ENCODE measurements at places on chromosomes 1 and 21.

GRCh38 chr1:94821636-94822305 is 1.6 kb downstream of the SLC44A3 start:
- DNase-seq, result no peak

DNA sequence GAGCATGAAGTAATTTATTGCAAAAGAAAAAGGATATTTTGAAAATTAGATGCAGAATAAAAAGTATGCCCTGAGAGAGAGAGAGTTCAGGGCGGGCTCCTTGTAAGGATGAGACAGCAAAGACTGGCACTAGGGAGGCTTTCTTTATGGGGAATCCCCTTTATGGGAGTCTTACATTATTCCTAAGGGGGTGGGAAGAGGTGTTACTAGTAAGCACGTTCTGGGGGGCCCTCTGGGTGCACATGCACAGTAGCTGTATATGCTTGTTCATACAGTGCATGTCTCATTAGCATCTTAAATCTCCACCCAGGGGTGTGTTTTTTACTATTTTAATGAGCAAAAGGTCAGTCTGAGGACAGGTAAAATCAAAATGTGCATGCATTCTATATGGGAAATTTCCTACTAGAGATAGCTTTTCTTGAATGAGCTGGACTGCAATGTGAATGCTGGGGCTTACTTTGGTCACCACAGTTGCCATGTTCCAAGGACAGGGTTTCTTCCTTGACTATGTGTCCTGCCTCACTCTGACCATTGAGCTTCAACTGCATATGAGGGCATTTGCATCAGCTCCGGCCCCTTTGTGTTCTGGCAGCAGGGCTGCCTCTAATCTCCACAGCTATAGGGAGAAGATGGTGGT is 614.1 kb downstream of the NUF2 start:
- DNase-seq, result no peak

GRCh38 chr1:77560741-77561140 is 121.7 kb downstream of the ZZZ3 start:
- DNase-seq, result no peak

DNA sequence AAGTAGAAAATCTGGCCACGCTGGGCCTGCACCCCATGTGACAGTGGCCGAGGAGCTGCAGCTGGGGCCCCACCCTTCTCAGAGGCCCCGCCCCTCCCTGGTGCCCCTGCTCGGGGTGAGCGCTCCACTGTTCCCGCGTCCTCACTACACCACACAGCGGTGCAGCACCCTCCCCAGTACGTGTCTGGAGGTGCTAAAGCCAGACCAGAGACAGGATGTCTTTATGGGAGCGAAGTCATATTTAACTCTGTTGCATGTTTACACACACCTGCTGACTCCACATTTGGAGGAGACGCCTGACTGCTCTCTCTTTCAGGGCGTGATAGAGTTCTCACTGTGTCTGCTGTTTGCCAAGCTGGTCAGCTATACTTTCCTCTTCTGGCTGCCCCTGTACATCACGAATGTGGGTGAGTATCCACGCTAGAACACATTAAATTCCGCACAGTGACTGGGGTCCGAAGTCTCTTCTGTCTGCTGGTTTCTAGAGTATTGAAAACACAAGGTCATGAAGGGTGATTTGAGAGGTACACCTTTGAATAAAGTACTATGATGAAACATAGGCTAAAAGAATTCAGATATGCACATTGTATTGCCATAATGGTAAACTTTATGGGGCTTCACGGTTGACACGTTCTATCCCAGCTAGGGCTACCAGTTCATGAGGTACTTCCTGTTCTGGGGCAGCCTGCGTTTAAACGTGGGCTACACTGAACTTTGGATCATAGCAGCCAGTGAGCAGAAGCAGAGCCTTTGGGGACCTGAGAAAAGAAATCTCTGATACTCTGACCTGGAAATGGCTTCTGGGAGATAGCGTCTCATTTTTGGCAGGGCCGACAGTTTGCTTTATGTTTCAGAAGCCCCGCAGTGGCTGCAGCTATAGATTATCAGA is 48.4 kb downstream of the SLC37A1 start:
- DNase-seq, result no peak

DNA sequence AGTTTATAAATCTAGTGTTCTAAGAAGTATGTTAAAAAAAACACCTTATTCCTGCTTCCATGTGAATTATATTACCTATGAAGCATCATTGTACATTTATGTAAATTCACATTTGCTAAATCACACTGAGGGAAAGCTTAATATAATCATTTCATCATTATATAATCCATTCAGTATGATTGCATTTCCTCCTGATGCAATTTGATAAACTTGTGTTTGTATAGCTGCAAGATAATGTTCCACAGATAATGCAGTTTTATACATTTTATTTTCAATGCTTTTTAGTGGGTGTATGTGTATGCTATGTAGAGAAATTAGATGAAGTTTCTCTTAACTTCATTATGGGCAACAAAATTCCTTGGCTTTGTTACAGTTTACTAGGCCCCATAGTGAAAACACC is 79.6 kb downstream of the HS2ST1 start:
- no peak for DNase-seq

- DNase-seq, result no peak
Observed at GRCh38 chr1:231335663-231336602, 1.7 kb downstream of the EXOC8 start.

DNA sequence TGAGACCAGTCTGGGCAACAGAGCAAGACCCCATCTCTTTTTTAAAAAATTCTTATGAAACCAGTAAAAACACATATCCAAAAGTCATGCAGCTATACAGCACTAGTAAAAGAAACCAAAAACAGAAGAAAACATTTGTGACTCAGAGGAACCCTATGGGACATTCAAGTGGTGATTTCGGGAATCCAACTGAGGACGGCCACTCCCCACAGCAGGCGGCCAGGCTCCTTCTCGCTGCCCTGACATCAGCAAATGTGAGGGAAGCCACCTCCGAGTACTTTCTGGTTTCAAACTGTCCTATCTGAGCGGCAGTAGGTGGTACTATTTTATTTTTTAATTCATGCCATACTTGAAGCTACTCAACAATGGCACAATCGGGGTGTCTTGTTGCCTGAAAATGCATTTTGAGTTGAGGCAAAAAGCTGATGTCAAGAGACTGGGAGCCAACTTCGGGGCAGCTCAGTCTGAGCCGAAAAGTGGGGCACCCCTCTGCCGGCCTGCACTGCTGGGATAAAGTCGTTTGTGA is 3.3 kb downstream of the SUMO3 start:
- no peak for DNase-seq

DNA sequence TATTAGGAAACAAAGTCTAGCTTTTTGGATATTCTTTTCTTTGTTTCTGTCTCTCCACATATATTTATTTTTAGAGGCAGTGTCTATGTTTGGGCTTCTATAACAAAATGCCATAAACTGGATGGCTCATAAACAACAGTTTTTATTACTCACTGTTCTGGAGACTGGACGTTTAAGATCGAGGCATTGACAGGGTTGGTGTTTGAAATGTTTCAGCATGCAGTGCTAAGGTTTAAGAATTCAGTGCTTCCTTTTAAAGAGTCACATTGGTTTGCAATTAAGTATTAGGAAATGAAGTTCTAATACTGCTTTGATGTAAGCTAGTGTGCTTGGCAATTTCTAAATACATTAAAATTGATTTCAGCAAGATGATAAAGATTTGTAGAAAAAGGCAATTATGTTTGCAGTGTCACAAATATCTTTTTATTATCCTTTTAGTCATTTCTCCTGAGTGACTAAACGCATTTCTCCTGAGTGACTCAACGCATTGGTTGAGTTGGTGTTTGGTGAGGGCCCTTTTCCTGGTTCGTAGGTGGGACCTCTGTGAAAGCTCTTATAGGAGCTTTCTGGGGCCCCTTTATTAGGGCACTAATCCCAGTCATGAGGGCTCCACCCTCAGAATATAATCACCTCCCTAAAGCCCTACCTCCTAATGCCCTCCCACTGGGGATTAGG is 317.0 kb downstream of the USP25 start:
- DNase-seq, result no peak

DNA sequence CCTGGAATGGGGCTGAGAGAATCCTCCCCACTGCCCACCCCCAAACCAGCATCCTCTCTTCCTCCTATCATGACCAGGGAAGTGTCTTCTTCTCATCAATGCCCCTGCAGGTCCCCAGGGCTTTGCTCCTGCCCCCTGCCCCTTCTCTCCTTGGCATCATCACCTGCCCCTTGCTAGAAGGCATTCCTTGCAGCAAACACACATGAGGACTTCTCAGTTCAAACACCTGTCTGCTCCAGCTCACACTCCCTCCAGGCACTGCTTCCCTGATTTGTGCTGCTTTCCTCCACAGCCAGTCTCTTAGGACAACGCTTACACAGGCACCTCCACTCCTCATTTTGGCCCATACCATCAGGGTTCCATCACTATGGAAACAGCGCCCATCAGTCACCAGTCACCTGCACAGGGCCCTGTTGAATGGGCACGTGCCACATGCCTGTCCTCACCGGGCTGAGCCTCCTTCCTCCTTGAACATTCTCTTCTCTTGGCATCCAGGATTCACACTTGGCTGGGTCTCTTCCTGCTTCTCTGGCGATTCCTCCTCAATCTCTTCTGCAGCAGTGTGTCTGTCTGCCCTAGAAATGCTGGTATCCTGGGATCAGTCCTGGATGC is 81.9 kb upstream of the EDN2 start:
- no peak for DNase-seq

GRCh38 chr1:201358596-201358995 is 18.9 kb downstream of the TNNT2 start:
- no peak for DNase-seq

DNA sequence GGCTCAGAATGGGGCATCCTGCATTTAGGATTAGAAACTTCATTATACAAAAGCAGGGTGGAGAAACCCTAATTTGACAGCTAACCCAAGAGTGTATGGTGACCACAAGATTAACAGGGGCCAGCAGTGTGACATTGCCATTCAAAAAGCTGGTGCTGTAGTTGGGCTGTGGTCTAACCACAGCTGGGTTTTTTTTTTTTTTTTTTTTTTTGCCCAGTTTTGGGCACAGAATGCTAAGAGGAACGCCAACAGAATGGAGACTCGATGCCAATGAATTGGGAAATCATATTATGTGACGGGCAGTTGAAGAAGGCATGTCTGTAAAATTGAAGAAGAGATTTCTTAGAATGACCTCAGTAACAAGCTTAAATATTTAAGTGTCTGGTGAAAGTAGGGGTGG is 58.4 kb downstream of the NFIA start:
- no peak for DNase-seq

GRCh38 chr1:111225717-111226400 is 1.7 kb upstream of the CHI3L2 start:
- DNase-seq, result no peak

DNA sequence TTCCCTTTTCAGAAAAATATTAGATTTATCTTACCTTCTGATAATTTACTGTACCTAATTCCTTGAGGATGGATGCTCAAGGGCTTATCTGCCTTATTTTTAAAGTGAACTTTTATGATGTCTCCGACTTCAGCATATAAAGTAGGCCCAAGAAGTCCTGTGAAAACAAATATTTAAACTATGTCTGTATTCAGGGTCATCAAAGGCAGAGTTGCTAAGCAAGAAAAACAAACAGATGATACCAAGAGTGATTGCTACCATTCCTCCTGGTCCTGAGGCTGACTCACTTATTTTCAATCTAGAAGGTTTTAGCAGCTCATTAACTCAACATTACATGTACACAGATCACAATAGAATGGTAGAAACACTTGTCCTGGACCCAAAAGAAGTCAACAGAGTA is 14.1 kb downstream of the F5 start:
- no peak for DNase-seq

- no peak for DNase-seq
Observed at GRCh38 chr1:60059468-60059867, 14.1 kb downstream of the C1orf87 start.

- DNase-seq, result no peak
Observed at GRCh38 chr1:10755970-10756521, 40.4 kb downstream of the CASZ1 start.

DNA sequence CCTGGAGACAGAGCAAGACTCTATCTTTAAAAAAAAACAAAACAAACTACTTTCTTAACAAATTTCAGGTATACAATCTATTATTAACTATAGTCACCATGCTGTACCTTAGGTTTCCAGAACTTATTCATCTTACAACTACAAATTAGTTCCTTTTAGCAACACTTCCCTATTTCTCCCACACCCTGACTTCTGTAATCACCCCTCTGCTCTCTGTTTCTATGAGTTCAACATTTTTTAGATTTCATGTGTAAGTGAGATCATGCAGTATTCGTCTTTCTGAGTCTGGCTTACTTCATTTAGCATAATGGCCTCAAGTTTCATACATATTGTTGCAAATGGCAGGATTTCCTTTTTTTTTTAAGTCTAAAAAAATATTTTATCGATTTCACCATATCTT is 77.9 kb upstream of the LPGAT1 start:
- no peak for DNase-seq

GRCh38 chr1:61361931-61362330 is 279.6 kb downstream of the NFIA start:
- no peak for DNase-seq

- DNase-seq, result no peak
Observed at GRCh38 chr1:237763751-237764150, 127.0 kb downstream of the ZP4 start.

DNA sequence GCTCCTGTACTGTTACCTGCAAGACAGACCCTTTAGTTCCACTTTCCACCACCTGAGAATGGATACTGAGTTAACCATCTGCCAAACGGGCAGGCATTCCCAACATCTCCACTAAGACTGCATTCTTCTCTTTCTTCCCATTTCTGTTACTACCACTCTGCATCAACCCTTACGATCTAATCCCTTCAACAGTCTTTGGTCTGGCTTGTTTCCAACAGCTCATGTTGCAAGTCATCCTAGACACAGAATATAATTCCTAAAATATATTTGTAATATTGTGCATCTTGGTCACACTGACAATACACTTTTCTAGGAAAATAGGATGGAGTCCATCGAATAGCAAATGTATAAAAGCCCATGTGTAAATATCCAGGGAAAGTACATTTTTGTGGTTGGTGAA is 166.7 kb downstream of the SIPA1L2 start:
- DNase-seq, result no peak

DNA sequence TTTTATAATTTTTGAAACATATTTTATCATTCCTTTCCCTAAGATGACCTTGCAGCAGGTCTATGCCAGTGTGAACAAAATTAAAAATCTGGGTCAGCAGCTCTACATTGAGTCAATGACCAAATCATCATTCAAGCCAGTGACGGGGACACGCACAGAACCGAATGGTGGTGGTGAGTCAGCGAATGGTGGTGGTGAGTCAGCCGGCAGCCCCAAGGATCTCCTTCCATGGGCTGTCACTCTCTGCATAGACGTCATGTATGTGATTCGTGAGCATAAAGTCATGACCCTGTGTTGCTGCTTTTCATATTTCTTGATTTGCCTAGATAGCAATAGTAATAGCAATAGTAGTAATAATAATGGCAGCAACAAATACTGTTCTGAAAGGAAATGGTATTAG is 26.3 kb downstream of the PER3 start:
- DNase-seq, result no peak

- DNase-seq, result no peak
Observed at GRCh38 chr1:18358600-18358999, 122.1 kb upstream of the KLHDC7A start.

- no peak for DNase-seq
Observed at GRCh38 chr1:116794804-116795481, 40.7 kb downstream of the CD2 start.

GRCh38 chr21:44074315-44074958 is 32.8 kb upstream of the PWP2 start:
- DNase-seq, result no peak

GRCh38 chr21:15744926-15745325 is 15.1 kb downstream of the USP25 start:
- no peak for DNase-seq

- no peak for DNase-seq
Observed at GRCh38 chr1:36609241-36610027, 126.7 kb upstream of the CSF3R start.

GRCh38 chr1:177958092-177958491 is 11.8 kb downstream of the SEC16B start:
- no peak for DNase-seq

GRCh38 chr1:81259625-81260411 is 540.9 kb upstream of the ADGRL2 start:
- DNase-seq, result no peak
